Activated CD4-positive, alpha-beta T cell treated with anti-CD3 and anti-CD28 coated beads, Interleukin-2, Interleukin-6, amounts not matched to agents 100 ng/mL and 50 ng/mL, durations not matched to agents 16 hours and 8 hours (primary cell): ENCODE measurements at places on chromosomes 7 and 10.

DNA sequence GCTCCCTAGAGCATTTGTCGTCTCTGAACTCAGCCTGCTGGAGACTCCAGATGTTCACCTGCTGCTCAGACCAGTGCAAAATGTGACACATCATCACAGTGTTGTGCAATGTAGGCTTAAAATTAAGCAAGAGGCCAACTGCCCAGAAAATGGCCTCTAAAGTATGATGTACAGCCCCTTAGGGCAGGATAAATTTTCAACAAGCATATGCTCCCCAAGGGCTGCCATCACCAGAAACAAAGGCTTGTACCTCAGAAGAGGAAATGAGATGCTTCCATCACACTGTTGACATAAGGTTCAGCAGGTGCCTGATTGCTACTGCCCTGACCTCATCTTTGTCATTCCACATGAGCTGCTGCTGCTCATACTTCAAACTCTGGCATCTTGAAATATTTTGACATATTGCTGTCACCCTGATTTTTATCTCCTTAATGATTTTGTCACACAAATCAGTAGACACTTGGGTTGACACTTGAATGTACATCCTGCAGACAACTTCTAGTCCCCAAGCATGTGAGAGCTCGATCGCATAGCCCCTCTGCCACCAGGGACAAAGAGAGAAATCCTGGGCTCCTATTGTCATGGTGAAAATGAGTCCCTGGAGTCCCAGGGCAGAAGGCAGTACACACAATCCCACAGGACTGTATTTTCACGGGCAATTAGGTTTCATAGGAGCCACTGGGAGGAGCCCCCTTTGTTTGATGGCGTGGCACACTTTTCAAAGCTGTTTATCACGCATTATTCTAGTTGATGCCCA lies 219.7 kb upstream of the STK17A start:
- DNase-seq = no peak

DNA sequence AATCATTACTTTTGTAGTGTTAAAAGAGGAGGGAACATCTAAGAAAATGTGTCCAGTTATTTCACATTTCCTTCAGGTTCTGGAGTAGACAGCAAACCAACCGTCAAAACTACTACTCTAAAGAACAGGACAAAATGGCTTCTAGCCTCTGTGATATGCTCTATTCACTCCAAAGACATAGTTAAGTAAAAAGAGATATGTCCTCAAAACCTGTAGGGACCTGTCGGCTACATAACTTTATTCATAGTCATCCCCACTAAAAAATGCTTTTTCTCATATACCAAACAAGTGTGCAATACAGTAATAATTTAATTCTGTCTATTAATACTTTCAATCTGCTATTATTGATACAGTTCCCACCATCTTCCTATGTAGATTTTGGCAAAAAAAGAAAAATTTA lies 642.8 kb upstream of the LRRTM3 start:
- DNase-seq = no peak

- DNase-seq = no peak
Measured at GRCh38 chr10:62454687-62455397, 80.7 kb downstream of the ZNF365 start.

DNA sequence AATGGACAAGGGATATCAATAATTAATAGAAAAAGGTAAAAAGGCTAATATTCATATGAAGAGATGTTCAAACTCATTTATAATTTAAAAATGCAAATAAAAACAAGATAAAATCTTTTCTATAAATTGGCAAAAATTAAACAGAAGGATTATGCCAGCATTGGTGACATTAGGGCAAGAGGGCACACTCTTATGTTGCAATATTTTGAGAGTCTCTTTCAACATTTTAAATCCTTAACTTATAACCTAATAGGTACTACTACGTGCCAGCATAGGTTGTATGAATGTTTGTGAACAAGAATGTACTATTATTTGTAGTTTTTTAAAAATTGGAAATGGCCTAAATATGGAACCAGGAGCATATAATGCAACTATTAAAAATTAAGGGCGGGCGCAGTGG lies 24.8 kb upstream of the PNLIPRP3 start:
- no peak for DNase-seq

- DNase-seq = no peak
Measured at GRCh38 chr10:90920986-90921666, at the start of gene ANKRD1. Gene ANKRD1 (minus strand): TSS chr10:90921087. CDS start chr10:90921027, 60 bp downstream.

- no peak for DNase-seq
Measured at GRCh38 chr7:41910940-41911600, 208.2 kb upstream of the INHBA start.

DNA sequence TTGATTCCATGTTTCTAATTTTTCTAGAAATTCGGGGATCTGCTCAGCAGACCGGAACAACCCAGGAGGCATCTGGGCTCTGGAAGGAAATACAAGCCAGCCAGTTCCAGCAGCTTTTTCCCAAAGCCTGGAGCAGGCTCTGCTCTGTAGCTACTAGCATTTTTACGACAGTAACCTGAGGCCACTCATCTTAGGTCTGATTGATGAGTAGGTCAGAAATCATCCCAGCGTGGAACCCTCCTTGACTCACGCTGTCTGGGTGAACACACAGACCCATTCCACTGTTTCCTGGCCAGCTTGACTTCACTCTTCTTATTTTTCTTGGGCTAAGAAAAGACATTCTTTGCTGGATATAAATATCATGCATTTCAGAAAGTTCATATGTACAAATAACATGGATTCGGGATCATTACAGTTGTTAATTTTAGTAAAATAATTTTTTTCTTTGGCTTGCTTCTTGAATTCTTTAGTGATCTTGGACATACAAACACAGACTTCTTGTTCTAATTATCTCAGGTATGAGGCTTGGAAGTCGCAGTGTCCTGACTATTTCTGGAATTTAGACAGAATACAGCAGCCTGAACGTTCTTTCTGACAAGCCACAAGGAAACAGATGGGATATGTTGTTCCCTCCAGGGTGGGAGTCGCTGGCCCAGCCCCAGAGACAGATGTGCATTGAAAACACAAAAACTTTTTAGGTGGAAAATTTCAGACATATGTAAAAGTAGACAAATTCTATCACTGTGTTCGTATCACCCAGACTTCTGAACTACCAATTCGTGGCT lies 54.6 kb upstream of the PITRM1 start:
- DNase-seq = no peak

GRCh38 chr10:94294168-94294567 lies 68.6 kb downstream of the NOC3L start:
- DNase-seq = no peak
